ENCODE measurements at places on chromosomes 3 and 15.
A peak's percentile ranks its signal among the peaks of the same experiment; 100 is the strongest.

DNA sequence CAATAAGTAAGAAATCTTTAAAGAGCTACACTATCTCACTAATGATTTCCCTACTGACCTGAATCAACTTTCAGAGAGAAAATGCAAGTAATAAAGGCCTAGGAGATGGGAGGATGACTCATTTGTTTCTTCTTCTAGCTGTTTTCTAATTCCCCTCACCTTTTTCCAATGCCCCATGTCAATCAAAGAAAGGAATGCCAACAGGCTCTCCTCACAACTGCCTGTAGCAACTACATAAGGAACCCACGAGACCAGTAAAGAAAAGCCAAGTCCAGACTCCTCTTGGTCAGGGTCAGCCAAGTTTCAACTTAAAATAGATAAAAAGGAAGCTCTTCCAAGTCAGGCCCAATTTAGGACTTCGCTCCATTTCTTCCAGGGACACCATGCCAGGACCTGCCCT, 201.9 kb downstream of the TNIK start:
- no peak for DNase-seq

DNA sequence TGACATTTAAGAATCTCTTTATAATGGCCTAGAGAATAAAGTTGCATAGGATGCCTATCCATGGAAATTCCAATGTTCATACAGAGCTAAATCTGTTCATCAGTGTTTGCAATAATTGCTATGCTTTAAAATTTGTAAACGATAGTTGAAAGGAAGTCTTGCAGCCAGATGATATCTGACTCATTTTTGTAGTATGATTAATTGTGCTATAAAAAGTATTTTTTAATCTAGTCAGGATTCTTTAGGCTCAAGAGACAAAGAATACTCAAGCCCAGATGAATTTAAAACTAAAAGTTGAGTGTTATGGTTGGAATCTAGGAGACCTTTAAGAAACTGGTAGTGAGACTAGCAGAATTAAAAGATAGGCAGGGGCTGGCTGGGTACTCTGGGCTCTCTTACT, 50.5 kb downstream of the SUCNR1 start:
- DNase-seq = no peak

- no peak for DNase-seq
These were observed 44.9 kb downstream of the OXSR1 start for GRCh38 chr3:38210141-38210757.

DNA sequence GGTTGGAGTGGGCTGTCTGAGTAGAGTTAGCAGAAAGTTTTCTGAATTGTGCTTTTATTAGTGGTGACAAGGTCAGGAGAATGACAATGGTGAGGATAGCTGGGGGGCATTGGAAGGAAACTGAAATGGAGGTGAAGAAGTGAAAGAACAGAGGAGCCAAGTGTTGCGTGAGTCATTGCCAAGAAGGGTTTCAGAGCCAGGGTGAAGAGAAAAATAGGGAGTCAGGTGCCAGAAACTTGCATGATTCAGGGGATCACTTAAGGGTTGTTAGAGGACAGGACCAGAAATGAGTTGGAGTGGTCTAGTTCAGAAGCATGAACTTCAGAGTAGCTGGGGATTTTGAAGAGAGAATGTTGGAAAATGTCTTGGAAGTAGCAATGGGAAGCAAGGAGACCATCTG, 86.0 kb upstream of the GALNT15 start:
- DNase-seq = no peak

DNA sequence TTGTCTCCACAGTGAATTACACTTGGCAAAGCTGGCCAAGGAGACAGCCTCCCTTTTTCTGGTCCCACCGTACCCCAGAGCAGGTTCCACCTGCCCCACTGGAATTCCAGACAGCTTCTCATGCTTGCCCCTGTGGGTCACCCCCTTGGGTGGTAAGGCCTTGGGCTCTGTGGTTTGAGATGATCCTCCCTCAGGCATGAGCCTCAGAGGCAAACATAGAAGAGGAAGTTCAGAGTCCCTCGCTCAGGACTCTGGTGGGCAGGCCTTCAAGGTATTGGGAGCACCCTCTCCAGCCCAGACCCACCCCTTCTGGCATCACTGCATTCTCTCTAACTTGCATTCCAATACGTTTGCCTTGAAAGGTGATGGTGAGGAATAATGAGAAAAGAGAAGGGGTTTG, 17.6 kb upstream of the UBA7 start:
- DNase-seq = no peak

DNA sequence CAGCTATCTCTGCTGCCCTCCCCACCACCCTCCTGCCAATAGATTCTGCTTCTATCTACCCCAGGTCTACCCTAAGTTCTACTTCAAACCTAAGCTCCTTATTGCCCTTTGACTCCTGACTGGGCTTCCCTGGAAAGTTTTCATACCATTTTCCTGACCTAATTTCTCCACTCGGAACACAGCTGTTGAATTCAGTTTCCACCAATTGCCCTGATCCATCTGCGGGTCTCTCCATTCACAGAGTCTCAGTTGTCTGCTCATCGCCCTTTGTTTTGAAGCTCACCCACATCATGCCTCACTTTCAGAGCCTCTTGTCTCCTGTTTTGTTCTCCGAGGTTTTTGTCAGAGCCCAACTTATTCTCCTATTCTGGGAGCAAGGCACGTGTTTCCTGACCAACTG, 56.8 kb upstream of the ABI3BP start:
- DNase-seq = no peak

GRCh38 chr3:147089286-147089685, 317.1 kb downstream of the ZIC4 start:
- peak; percentile 5 for DNase-seq

GRCh38 chr15:100628746-100629145, 26.4 kb downstream of the ASB7 start:
- DNase-seq = no peak

DNA sequence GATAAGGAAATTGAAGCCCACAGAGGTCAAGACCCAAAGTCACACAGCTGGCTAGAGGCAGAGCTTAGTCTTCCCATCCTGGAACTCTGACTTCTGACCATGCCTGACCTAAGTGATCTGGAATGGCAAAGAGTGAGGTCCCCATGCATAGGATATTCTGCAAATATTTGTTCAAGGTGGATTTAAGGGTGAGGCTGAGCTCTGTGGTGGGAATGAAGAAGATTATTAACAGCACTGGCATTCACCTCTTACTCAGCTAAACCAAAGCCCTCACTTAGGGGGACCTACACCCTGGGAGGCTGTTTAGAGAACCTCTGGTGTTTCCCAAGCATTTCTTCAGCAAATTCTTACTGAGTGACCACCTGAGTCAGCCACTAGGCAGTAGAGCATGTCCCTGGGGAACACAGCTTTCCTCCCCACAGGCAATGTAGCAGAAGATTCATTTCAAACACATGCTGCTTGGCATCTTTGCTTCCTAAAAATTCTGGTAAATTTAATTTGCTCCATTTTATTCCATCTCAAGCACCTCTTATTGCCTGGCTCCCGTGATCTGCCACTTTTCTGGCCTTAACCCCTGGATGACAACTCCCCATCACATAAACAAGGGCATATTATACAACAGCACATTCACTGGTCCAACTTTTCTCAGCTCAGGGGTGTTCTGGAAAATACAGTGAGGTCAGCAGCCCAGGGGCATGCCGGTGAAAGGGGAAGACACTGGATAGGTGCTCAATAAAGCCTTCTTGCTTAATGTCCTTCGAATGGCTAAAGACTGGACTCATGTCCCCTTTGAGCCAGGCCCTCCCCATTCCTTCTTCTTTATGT, 176.0 kb downstream of the ABHD5 start:
- DNase-seq = peak; percentile 95

DNA sequence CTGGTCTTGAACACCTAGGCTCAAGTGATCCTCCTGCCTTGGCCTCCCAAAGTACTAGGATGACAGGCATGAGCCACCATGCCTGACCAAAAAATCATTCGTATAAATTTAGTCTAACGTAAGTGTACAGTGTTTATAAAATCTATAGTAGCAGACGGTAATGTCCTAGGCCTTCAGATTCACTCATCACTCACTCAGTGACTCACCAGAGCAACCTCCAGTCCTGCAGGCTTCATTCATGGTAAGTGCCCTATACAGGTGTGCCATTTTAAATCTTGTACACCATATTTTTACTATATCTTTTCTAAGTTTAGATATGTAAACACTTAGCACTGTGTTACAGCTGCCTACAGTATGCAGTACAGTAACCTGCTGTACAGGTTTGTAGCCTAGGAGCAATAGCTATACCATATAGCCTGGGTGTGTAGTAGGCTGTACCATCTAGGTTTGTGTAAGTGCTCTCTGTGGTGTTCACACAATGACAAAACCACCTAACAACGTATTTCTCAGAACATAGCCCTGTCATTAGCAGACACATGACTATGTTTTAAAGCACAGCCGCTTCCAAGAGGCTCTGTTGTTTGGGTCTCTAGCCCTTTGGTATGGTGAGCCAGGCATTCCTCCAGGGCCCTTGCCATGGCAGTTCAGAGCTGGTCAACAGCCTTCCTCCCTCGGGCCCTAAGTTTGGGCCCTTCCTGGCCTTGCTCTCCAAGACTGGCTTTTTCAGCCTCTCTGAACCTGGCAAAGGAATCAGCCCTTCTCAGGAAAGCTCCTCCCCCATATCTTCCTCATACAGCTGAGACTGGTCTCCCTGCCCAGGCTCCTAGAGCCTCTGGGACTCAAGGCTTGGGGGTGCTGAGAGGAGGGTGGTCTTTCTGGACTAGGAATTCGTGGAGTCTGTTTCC, 1.9 kb upstream of the CCDC9B start:
- DNase-seq = no peak

Data from skeletal muscle cell (primary cell).